ENCODE measurements at places on chromosomes 6 and 20.
A peak's percentile ranks its signal among the peaks of the same experiment; 100 is the strongest.

DNA sequence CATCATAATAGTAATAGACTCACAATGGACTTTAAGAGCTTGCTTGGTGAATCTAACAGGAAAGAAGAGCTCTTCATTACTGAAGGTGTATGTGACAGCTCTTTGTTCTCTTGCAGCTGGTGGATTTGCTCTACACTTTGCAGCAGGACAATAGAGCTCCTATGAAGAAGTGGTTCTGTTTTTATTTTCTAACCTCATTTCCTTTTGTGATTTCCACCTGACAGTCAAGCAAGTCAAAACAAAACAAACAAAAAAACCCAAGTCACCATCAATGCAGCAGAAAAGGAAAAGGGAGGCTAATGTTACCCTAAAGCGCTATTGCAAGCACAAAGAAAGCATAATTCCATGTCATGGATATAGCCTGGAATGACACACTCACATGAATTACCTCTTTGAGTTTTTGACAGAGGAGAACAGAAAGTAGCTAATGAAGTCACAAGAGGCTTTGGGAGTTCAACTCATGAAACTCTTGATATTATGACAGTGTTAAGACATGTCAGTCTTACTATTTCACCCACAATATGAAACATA is 1188.1 kb downstream of the EPHA7 start:
- DNase-seq: no peak

DNA sequence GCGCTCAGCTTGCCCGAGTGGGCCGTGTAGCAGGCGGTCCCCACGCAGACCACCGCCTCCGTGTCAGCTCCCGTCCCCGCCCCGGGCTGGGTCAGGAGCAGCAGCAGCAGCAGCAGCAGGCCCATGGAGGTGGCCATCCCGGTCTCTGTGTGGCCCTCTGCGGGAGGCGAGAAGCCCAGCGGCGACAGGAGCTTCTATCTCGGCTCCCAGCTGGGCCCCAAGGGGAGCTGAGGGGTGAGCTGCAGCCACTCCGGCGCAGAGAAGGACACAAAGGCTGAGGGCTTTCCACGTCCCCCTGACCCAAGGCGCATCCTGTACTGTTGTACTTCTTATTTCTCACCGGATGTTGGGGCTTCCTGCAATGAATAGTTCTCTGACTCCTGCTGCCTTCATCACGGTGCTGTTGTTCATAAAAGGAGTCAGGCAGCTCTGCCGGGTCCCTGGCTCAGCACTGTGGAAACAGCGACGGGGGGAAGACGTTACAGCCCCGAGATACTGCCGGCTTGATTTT is at the start of gene CD93:
Gene CD93 (minus strand): TSS at position 269 of the 511 bp plus-strand sequence. CDS start 132 bp downstream, at position 137.
- DNase-seq: peak; percentile 69

- no peak for DNase-seq
Measured at GRCh38 chr6:80535914-80536565, 429.6 kb downstream of the BCKDHB start.

DNA sequence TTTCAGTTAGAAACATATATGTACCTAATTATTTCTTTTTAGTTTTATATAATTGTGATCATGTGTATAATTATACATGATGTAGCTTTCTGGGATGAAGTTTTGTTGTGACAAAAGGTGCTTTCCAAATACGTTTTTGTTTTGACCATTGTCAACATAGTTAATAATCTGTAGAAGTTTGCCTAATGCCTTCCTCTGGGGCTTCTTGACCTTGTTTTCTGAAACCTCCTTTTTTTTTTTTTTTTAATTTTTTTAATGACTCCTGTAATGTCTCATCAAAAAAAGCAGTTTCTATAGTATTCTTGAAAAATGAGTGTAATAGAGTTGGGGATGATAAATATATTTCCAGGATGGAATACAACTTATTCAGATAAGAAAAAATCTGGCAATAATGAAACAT is 434.7 kb upstream of the SOX4 start:
- no peak for DNase-seq

DNA sequence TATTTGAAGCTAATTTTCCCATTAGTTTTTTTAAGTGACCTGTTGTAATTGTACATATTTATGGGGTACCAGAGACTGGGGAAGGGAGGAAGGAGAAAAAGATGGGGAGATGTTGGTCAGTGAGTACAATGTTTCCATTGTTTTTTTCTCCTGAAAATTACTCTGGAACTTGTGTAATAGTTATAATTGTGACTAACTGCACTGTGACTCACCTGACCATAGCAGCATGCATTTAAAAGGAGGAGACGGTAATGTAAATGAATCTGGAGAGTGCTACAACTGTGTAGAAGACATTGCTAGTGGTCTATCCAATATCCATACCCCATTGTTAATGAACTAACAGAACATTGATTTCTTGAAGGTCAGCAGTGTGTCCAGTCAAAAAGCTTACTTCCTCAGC is 133.4 kb downstream of the RFPL4B start:
- DNase-seq: no peak

DNA sequence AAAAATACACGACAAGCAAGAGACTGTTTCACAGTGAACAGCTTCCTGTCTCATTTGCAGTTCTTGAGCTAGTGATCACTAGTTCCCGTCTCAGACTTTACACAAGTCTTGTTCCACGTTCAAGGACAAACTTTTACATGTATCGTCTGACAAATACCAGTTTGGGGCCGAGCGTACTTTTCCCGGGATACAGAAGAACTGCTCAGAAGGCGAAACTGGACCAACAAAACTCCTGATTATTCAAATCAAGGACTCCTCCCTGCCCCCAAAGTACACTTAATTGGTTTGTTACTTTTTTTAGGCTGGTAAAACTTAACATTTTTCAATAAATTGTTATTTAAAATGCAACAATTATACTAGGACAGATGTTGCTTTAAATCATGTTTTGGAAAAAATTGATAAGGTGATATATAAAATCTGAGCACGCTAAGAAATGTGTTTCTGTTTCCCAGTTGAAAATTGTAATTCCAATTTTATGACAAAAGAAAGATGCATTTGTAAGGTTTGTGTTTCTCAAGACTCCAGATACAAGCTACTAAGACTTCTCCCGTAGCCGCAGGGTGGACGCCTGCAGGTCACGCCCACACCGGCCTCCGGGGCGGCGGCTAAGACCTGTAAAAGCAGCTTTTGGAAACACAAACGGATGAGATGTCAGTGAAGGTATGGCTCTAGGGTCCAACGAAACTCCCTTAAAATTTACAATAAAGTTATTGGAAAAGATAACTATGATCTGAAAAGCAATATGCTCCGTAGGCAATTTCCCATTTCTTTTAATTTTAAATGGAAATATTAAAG is 16.8 kb upstream of the TCFL5 start:
- no peak for DNase-seq

GRCh38 chr6:149334201-149334600 is 16.7 kb downstream of the TAB2 start:
- no peak for DNase-seq

GRCh38 chr20:3818155-3819151 is 1.9 kb upstream of the AP5S1 start:
- no peak for DNase-seq

DNA sequence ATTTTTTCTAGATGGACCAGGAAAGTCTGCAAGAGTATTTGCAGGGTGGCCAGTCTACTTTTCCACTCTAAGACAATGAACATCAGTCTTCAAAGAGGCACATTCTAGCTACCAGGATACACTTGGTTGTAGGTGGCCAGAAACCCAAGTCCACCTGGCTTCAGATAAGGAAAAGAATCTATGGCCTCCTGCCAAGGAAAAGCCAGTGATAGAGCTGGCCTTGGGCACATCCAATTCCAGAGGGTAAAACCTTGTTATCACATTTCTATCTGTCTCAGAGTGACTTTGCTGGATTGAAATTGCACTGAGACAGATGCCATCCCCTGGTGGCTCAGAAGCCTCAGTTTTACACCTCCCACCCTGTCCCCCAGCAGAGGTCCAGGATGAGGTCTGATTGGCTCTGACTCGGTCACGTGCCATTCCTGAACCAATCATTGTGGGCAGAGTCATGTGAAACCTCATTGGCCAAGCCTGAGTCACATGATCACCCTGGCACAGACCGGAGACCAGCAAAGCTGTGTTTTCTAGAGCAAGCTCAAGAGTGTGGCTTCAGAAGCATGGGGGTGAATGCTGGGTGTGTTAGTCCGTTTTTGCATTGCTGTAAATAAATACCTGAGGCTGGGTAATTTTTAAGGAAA is 497.4 kb upstream of the SULF2 start:
- no peak for DNase-seq

DNA sequence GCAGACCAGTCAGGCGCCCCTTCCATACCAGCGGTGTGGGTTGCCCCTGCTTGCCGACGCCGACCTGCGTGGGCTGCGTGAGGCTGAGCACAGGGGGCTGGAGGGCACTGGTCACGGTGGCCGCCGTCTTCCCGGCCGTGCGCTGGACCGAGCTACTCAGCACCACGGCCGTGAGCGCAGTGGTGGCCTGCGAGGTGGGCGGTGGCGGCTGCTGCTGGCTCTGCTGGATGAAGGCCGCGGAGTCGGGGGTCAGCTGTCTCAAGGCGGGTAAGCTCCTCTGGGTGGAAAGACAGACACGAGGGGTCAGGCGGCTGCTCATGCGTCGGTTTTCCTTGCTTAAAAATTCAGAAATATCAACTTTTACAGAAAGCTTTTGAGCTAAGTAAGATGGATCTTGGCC is 59.2 kb downstream of the TAF4 start:
- no peak for DNase-seq

- no peak for DNase-seq
Measured at GRCh38 chr6:81023007-81023582, 729.4 kb downstream of the TENT5A start.

- no peak for DNase-seq
Measured at GRCh38 chr6:89299466-89299850, 15.6 kb downstream of the GABRR2 start.

DNA sequence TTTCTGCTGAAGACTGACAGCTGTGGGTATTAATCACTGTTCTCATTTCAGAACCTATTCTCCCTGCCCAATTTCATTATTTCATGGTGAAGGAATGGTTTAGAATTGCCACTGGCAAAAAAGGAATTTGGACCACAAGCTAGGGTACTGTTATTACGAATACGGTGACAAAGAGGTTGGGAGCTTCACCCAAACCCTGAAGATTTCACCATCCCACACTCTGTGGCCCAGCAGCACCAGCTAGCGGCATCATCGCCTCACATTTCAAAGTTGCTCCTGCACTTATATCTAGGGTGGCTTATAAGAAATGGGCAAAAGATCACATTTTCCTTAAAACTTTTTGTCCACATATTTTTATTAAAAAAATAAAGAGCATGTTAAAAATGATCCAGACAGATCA is 236.1 kb downstream of the SYNDIG1 start:
- DNase-seq: no peak

DNA sequence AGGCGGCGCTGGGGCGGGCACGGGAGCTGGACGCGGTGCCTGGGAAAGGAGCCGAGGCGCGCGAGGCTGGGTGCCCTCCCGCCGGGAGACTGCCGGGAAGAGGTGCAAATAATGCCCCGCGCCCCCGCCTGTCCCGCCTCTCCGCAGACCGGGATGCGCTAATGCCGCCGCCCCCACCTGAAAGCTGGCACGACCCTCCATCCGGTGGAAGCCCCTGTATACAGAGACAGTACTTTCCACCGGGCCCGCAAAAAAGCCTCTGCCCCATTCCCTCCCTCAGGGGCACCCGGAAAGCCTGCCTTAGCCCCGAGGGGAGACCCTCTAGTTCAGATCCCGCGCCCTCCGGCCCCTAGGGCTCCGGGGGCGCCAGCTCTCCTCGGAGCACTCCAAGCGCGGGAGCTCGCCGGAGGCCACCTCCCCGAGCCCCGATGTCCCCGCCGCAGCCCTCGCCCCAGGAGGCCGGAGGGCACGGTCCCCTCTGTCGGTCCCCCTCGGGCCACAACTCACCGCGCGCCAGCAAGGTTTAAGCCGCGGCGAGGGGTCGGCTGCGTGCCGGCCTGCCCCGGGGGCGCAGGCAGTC is 1.2 kb downstream of the GRM4 start:
- DNase-seq: no peak

DNA sequence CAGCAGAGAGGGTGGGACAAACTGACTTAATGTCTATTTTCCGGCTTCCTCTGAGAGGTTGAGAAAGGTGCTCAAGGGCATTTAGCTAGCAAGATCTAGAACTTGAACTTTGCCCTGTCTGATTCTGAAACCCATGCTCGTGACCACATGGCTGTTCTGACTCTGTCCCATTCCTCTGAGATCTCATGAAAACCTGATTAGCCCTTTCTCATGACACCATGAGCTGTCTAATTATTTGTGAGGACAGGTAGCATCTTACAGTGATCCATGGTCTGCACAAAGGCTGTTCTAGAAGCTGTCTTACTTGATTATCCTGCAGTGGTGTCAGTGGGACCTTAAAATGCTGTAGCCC is 89.6 kb upstream of the TOX2 start:
- DNase-seq: no peak

- DNase-seq: no peak
Measured at GRCh38 chr20:37376324-37376723, 30.4 kb downstream of the SRC start.

DNA sequence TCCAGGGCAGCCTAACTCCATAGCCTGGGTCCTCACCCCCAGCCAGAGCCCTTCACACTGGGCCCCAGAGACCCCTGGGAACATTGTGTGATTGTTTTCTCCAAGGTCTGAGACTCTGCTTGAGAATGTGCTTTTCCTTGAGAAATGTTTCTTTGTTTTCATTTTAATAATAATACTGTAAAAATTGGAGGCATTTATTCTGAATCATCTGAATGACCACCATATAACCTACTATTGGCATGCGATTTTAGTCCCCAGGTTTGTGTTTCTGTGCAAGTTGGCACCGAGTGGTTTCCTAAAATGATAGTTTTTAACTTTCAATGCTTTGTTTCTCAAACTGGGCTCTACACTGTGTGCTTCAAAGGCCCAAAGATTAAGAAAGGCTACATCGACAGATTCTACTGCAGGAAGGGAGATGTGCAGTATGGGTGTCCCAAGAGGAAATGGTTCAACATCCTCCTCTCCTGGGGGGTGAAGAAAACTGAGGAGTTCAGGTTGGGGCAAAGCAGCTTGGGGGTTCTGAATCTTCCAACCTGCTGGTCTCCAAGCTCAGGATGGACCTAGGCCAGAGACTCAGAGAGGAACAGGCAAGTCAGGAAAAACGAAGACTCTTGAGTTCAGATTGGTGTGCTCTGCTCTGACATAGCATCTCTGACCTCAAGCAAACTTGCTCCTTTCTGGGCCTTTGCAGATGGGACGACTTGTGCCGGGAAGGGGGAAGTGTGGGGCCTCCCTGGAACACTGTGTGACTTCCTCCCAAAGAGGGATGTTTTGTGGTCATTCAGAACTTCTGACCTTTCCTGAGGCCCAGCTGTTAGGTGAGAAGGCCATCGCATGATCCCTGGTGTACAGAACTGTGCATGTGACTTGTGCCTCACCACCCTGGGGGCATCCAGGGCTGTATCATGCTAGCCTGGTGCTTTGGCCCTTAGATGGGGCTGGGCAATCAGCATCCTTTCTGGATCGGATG is 31.0 kb downstream of the DAAM2 start:
- no peak for DNase-seq

GRCh38 chr6:110517034-110517433 is 40.6 kb upstream of the SLC22A16 start:
- no peak for DNase-seq

- DNase-seq: no peak
Measured at GRCh38 chr6:13666194-13667105, 45.2 kb downstream of the RANBP9 start.

- no peak for DNase-seq
Measured at GRCh38 chr20:9241721-9242427, 173.0 kb downstream of the PLCB4 start.

GRCh38 chr6:28943557-28944411 is 20.0 kb upstream of the TRIM27 start:
- DNase-seq: peak; percentile 77

GRCh38 chr6:69368613-69369012 is 428.2 kb downstream of the LMBRD1 start:
- no peak for DNase-seq
